ENCODE measurements at places on chromosomes 2 and 18.

DNA sequence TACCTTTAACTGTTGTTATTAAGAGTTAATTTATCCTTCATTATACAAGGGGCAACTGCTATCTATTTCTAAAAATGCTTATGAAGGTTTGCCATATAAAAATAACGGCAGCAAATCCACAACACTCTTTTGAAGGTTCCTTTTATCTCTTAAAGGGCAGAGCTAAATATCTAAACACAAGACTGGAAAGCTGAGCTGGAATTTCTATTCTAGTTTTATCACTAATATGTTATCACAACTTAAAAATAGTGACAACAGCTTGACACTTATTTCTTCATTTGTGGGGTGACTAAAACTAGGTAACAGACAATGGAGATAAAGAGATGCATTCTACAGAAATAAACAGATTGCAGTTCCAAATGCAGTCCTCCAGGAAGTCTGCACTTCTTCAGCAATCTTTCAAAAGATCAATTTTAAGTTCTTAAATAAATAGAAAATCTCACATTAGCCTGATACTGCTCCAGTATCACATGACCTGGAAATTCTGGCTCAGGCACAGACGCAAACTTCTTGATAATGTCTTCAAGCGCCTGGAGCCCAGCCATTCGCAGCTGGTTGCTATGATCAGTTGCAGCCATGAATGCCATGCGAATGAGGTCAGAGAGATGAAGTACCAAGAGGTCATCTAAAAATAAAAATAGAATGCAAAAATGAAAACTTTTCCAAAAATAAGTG lies 54.0 kb upstream of the STRN start:
- no peak for DNase-seq

DNA sequence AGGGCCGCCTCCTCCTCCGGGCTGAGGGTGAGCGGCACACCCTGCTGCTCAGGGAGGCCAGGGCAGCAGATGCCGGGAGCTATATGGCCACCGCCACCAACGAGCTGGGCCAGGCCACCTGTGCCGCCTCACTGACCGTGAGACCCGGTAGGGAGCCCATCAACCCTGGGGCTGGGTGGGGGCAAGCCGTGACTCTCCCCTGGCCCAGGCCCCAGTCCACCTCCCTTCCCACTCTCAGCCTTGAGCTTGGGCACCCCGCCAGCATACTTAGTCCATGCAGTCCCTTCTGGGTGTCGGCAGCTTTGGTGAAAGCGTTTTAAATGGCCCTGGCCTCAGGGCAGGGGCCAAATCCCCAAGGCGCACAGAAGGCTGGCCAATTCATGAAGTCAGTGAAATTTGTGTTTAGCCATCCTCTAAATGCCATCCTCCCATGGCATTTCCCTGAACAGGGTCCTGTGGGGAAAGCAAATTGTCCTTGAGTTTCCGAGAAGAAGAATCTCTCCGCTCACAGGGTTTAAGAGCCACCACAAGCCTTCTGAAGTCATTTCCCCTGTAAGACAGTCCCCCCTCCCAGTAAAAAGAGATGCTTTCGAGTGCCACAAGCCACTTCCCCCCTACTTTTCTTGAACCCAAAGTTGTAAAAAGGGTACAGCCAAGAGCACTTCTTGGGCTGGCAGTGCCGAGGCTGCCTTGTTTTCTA lies 17.2 kb downstream of the SPEG start:
- DNase-seq = no peak

DNA sequence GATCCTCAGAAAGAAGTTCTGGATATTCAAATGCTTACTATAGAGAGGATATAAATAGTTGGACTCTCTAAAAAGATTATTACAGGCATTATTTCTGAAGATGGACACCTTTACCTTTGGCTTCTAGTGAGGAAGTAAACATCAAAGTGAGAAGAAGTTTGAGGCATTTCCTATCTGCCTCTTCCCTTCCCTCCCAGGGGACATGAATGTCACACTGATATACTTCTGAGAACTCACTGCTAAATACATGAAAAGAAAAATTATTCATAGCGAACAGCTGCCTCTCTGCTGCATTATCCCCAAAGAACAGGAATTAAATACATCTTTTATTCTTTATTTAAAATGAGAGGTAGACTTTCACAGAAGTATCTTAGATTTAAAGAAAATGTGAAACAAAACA lies 63.6 kb upstream of the PGAP1 start:
- DNase-seq = no peak

DNA sequence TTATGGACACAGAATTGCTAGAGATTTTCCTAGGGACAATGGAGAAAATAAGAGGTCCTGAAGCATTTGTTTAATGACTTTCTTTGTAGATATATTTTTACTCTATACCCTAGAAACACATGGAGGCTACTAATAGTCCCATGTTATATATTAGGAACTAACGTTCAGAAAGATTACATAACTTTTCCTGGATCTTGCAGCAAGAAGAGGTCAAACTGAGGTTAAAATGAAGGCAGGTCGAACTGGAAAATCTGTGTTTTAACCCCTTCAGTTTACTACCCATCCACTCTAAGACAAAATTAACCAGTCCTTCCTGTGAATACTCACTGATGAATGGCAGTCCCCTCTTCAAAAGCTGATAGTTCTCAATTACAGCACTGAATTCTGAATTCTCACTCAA lies 1415.8 kb upstream of the CELF4 start:
- DNase-seq = no peak

DNA sequence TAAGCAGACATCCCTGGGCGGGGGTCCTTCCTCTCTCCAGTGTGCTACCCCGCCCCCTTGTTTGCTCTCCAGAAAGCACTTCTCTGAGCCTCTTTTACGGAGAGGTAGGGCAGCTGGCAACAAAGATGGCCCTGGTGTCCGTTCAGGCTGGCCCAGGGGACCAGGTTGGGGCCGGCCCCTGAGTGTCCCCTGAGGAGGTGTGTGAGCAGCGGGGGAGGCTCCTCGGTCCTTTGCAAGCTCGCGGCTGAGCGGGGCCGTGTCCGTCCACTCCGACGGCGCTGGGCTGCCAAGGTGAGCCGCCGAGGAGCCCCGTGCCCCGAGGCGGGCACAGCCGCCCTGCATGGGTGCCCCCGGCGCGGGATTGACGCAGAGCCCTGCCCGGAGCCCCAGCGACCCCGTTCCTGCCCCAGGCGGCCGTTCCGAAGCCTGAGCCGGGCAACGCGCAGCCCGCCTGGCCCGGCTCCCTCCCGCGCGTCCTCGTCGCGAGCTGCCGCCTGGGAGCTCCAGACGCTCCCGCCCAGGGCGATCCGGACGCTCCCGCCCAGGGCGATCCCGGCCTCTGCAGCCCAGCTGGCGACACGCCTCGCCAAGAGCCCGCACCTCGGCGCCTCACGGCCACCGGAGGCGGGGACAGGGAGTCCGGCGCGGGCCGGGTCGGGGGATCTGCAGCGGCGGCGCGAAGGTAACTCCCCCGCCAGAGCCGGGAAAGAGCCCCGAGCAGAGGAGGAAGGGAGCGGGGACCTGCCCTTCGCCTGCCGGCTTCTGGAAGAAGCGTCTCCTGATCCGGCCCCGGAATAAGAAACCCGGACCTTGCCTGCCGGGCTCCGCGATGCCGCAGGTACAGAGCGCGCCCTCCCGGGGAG lies at the start of gene PROKR1:
Gene PROKR1, plus strand, starts transcription at position 569 of the 863 bp plus-strand sequence. CDS start 2,243 bp downstream, outside the sequence.
- no peak for DNase-seq

DNA sequence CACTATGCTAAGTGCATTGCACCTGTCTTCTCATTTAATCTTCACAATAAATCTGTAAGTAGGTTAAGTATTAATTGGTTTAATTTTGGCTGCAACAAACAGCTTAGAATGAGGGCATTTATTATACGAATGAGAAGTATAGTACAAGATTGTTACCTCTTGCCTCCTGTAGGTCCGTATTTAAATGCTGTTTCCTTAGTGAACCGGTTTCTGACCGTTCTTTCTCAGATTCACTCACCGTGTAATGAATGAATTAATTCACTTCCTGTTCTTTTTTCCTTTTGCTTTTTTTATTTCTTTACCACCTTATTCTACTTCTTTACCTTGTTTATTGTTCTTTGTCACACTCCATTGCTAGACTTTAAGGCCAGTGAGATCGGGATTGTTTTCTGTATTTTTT lies 153.8 kb upstream of the RASGRP3 start:
- no peak for DNase-seq

DNA sequence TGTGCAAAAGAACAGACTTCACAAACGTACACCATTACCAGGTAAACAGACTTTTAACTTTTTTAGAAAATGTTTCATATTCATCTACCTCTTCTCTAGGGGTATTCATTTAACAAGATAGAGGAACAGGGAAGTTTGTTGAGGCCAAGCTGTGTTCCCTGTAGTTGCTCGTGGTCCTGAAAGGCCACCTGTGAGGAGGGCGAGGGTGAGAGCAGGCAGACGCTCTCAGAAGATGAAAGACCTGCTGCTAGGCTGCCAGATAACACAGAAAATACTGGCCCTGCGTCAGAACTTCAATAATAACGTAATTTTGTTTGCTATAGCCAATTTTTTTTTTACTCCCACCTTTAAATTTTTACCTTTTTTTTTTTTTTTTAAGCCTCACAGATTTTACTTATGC lies 42.0 kb downstream of the SOCS6 start:
- no peak for DNase-seq

Measured in activated T-helper 1 cell treated with anti-CD3 and anti-CD28 coated beads, Interleukin-2, amount 50 U/mL, for 16 hours (primary cell).